ENCODE measurements at places on chromosomes 2 and 18.

DNA sequence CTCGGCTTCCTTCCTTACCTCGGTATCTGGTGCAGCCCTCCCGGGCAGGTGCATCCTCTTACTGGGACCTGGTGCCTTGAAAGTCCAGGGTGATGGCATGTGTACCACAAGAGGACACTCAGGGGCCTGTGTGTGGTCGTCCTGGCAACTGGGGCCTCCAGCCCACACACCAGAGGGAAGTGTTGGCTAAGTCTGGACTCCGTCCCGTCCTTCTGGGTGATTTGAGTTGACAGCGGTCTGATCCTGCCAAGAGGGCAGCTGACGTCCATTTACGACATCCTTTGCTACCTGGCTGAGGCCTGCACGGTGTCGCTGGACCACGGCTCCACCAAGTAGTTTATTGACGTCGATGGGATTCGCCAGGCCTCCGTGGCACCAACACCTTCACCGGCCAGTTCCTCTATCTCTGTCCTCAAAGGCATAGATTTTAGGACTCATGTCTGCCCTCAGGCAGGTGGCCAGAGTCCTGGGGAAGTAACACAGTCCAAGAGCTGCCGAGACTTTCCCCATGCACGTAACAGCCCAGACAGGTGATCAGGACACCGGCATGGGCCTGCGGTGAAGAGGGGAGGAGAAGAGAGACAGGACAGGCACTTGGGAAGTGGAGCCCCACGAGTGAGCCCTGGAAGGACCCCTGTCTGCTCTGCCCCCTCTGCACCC lies 186.0 kb upstream of the HDAC4 start:
- no peak for DNase-seq

DNA sequence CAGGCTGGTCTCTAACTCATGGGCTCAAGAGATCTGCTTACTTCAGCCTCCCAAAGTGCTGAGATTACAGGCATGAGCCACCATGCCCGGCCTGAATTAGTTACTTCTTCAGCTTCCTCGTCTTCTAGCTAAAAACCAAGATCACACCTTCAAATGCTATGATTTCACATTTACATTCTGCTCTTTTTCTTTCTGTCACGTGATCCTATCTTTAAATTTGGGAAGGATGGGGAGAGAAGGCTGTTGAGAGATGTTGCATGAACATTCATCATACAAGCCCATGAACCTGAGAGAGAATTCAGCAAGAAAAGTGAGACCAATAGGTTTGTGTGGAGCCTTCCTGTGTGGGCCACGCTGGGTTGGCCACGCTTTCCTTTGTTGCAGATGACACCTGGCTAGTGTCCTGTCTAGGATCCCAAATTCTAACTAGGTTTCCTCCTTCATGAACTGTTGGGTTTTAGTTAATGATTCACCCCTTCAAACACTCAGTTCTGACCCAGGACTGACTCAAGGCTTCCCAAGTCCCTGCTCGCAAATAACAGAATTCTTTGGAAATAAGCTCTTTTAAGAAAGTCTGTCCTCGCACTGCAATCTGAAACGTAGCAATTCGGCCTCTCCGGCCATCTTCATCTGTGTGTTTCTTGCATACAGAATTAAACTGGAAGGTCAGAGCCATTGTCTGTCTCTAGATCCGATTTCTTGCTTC lies 57.3 kb upstream of the CREB1 start:
- no peak for DNase-seq

DNA sequence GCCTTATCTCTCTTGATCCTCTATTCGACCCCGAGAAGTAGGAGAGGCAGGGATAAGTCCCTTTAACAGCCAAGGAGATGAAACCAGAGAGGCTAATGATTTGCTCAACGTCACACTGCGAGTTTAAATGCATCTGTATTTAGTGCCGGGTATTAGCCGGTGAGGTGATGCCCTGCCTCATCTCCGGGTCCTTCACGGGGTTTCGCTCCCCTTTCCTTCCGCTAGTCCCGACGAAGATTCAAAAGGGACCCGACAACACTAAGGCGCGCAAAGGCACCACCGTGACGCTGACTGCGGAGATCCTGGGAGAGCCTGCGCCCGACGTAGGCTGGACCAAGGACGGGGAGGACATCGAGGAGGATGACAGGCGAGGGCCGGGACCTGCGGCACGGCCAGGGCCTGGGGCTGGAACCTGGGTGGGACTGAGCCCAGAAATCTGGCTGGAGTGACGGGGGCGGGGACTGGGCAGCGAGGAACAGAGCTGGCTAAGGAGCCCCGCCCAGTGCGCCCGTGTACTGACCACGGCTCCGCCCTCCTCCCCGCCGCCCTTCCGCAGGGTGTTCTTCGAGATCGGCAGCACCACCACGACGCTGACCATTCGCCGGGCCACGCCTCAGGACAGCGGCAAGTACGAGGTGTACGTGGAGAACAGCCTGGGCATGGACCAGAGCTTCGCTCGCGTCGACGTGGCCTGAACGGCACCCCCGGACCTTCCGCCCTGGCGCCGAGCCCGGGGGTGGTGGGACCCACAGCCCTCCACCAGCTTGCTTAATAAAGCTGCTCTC lies 1.0 kb upstream of the GMPPA start:
- DNase-seq: no peak

GRCh38 chr2:100822587-100823248 lies 2.8 kb downstream of the NPAS2 start:
- no peak for DNase-seq

DNA sequence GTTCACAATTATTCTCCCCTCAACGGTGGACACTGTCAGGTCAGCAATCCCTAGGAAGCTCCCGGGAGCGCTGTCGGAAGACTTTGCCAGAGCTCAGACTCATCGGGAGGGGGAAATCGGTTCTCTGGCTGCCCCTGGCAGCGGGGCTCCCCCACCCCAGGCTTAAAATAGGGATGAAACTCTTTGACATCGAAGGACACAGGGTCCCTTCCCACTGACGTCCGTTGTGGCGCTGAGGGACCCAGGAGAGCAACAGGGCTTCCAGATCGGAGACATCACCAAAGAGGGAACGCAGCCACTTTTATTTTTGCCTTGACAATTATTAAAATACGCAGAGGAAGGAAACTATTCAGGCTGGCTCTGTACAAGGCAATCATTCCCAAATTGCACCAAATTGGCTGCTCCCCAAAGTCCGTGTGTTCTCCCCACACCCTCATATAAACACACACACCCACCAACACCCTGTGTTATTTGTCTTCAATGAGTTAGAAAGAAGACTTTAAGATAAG lies 249.0 kb downstream of the CDH20 start:
- no peak for DNase-seq

GRCh38 chr2:63856303-63856603 lies 14.6 kb downstream of the UGP2 start:
- DNase-seq: peak; percentile 88

- DNase-seq: no peak
Measured at GRCh38 chr2:26245810-26246209, 1.1 kb downstream of the HADHB start.

DNA sequence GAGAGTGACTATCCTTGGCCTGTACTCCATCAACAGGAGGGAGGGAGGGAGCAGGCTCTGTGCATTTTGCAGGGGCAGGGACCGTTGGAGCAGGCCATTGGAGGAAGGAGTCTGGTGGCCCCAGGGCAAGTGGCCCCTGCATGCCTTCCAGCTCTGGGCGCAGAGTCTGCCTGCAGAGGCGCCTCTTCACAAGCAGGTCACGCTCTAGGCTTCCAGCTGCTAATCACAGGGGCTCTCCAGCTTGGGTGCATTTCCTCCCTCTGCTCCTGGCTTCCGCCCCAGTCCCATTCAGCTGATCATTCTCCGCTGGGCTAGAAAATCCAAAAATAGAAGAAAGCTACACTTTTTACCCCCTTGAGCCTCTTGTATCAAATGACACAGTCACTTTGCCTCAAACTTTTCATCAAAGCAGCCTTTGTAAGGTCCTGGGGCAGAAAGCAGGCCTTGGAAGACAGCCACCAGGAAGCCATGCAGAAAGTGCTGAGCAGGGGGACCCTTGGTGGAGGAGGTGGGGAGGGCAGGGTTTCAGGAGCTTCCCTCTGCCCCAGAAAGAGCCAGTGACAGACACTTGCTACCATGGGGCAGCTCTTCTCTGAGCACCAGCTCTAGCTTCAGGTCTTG lies 11.3 kb downstream of the TMEM247 start:
- DNase-seq: no peak

- DNase-seq: no peak
Measured at GRCh38 chr2:96604104-96604503, 34.0 kb downstream of the KANSL3 start.

- no peak for DNase-seq
Measured at GRCh38 chr2:190443778-190444481, 35.8 kb downstream of the MFSD6 start.

GRCh38 chr2:17101091-17101490 lies 417.1 kb downstream of the RAD51AP2 start:
- no peak for DNase-seq

DNA sequence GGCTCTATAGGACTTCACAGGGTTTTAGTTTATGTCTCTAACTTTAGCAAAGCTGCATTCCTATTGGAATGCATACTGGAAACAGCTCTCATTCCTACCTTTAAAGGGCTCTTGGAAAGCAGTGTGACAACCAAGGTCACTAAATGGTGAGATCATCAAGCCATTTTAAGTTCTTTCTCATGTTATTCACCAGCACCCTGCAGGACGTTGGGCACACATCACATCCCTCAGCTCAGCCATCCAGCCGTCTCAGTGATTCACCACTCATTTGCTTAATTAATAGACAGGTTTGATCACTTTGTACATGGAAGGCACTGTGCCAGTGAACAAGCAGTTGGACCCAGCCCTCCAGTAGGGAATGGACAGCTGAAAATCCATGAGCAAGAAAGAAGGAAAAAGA lies 32.2 kb upstream of the RBM44 start:
- DNase-seq: no peak

GRCh38 chr2:213224366-213224765 lies 59.9 kb upstream of the SPAG16 start:
- no peak for DNase-seq

DNA sequence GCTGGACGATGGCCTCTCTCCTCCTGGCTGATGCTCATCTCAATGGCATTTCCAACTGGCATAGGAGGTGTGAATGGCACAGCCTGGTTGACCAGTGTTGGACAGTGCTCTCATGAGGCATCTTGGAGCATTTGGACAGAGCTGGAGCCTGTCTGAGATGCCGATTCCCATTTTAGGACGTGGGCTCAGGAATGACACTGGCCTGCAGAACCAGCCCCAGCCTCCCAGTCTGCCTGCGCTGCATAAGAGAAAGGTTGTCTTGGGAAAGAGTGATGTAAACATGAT lies 118.2 kb upstream of the COPS8 start:
- no peak for DNase-seq

DNA sequence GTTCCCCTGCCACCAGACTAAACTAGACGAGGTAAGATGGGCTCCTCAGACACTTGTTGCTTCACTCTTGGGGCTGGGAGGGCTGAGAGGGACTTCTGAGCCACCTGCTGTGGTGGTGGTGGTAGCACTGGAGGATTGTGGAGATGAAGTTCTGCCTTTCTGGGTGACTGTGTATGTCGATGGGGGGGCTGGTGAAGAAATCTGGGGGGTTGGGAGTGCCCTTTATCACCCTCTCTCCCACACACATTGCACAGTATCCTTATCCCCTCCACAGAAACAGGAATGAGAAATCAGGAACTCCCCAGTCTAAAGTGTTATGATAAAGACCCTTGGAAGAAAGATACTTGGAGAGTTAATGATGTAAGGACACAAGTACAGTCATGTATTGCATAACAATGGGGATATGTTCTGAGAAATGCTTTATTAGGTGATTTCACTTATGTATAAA lies 38.5 kb downstream of the HK2 start:
- no peak for DNase-seq

DNA sequence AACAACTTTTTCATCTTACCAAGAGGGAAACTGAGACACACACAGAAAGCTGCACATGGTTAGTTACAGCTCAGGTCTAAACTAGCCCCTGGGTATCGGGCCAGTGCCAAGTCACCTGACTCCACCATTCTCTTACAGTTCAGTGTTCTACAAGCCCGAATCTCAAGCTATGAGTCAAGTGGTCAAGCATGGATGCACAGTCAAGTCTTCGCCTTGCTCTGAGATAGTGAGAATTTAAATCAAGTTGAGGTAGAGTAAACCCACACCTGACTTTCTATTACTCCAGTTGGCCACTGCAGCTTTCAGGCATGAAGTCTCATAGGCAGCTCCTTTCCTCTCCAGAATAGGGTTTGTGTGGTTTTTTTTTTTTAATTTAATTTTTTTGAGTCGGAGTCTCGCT lies 34.5 kb upstream of the ARL5A start:
- no peak for DNase-seq

DNA sequence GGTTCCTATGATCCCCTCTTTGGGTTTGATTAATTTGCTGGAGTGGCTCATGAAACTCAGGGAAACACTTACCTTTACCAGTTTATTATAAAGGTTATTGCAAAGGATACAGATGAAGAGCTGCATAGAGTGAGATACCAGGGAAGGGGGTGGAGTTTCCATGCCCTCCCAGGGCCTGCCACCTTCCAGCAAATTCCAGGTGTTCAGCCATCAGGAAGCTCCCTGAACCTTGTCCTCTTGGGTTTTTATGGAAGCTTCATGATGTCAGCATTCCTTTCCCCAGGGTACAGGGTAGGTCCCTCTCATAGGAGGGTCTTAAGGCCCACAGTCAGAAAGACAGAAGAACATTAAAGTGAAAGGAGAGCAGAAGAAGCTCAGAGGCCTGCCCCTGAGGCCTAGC lies 123.9 kb upstream of the DCC start:
- DNase-seq: no peak

DNA sequence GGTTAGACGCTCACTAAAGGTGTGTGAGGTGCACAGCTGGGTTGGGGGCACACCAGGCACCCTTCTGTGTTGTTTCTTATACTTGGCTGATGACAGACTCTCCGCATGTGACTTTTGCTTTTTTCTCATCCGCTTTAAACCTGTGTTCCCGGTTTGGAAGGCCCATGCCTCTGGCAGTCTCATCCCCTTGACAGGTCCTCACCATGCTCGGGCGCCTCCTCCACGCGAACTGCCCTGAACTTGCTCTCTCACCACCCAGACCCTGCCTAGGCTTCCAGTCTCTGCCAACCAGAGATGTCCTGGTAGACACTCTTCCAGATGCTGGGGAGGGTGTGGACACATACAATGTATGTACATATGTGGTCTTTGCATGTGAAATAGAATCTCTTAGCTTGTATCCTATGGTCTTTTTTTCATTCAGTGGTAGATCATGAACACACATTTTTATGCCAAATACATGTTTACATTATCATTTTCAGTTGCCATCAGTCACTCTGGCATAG lies 79.8 kb downstream of the LIMS1 start:
- DNase-seq: no peak

DNA sequence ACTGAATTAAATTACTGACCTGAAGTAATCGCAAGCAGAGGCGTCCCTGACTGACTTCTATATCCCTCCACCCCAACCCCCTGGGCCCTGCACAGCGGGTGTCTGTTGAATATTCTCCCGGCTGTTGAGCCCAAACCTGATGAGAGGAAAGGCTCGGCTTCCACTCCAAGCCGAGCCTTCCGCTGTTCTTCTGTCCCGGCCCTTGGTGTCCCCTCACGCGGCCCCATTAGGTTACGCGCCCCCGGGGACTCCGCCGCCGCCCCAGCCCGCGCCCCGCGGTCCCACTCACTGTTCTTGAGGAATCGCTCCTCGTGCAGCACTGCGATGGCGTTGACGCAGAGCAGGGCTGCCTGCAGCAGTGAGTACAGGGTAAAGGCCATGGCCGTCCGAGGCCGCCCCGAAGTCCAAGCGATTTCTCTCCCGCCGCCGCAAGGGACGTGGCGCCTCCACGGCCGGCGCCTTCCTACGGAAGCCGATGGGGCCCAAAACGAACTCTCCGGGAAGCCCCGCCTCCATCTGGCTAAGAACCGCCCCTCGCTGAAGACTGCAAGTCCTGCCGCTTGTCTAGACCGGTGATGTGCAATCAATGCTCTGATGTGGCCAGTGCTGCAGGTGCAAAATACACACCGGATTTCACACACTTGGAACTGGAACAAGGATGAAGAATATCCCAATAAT lies at the start of gene IER3IP1:
TSS of gene IER3IP1 (minus strand) at position 467 of the 678 bp plus-strand sequence. CDS start at position 380, 87 bp downstream.
- DNase-seq: peak; percentile 82
